ACHN (cell line): ENCODE measurements at places on chromosomes 6 and 20.

DNA sequence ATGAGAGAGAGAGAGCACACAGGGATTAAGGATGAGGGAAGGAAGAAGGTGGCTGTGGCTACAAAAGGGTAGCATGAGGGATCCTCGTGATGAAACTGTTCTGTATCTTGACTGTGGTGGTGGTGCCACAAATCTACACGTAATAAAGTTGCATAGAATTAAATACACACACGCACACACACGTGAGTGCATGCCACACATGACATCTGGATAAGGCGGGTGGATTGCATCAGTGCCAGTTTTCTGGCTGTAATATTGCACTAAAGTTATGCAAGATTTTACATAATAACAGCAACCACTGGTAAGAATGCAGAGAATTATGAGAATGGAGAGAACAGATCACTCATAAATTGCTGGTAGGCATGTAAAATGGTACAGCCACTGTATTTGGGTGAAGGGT lies 16.9 kb upstream of the STK35 start:
- DNase-seq: no peak

DNA sequence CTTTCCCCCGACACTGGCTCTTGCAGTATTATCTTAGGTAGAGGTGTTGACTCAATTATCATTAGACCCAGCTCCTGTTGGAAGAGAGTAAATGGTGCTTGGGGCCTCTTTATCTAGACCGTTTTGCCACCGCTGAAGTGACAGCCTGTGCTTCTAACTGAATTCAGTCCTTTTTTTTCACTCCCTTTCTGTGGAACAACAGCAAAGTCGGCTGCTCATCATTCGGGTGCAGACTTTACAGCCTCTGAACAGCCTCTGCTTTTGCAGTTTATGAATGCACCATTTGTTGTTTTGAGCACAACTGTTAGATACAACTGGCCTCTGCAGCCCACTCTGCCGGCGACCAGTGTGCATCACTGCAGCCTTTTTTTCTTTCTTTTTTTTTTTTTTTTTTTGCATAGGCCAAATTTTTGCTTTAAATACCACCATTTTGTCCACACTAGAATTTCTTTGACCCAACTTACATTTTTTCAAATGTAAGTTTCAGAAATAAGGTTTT lies 35.8 kb downstream of the RREB1 start:
- no peak for DNase-seq

- DNase-seq: peak; percentile 6
Observed at GRCh38 chr6:42279144-42279781, 61.6 kb upstream of the MRPS10 start.

- DNase-seq: peak; percentile 29
Observed at GRCh38 chr6:11096109-11096508, 2.5 kb downstream of the SMIM13 start.

- no peak for DNase-seq
Observed at GRCh38 chr6:162576016-162576415, 151.6 kb downstream of the PRKN start.

- no peak for DNase-seq
Observed at GRCh38 chr20:46809706-46810360, 84.8 kb upstream of the EYA2 start.

DNA sequence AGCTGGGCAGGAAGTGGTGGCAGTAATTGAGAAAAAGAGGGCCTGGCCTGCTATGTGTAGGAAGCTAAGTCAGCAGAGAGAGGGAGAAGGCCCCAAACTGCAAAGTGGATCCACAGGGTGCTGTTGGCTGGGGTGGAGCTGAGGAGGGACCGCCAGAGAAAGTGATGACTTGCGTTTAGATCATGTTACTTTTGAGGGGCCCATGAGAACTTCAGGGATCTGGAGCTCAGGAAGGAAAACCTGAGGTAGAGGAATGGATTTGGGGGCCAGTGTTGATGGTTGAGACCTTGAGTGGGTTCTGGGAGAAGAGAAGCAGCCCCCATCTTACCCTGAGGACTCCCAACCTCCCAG lies 155.5 kb downstream of the MRPL14 start:
- no peak for DNase-seq

GRCh38 chr20:6067763-6068318 lies 14.0 kb upstream of the LRRN4 start:
- no peak for DNase-seq

DNA sequence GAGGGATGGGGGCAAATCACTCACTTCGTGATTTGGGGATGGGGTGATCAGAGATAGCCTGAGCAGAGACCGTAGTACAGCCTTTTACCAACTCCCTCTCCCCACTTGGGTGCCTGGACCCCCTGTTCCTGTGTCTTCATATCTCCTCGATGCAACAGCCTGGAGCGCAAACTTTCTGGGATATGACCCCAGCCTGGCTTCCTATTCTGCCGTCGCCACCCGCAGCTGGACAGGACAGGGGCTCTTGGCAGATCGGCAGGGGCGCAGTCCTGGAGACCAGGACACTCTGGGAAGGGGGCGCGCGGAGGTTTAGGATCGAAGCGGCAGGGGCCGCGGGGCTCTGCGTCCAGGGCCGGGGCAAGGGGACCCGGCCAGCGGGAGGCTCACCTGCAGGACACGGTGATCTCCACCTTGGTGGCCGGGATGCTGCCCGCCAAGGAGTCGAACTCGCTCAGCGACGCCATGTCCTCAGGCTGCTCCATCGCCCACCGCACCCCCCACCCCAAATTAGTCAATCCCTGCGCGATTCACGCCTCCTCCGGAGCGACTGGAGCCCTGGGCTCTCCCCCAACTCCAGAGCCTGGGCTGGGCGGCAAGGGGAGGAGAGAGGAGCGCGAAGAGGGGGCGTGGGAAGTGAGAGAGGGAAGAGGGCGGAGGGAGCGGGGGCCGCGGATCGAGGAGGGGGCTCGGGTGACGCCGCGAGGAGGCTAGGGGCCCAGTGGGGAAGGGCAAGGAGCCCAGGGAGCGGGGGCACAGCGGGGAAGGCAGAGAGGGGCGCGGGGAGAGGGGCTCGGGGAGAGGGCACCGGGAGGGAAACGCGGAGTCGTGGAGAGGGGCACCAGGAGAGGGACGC lies at the start of gene CPNE5:
Gene CPNE5, minus strand, starts transcription at position 549 of the 853 bp plus-strand sequence. Its CDS starts 67 bp downstream, at position 482.
- no peak for DNase-seq

GRCh38 chr6:34524971-34525370 lies 31.2 kb downstream of the SPDEF start:
- DNase-seq: no peak

- no peak for DNase-seq
Observed at GRCh38 chr20:23125625-23126191, 39.6 kb upstream of the CD93 start.

- DNase-seq: no peak
Observed at GRCh38 chr6:123224077-123224476, 228.0 kb downstream of the CLVS2 start.
